ENCODE measurements at places on chromosomes 7 and 10.

DNA sequence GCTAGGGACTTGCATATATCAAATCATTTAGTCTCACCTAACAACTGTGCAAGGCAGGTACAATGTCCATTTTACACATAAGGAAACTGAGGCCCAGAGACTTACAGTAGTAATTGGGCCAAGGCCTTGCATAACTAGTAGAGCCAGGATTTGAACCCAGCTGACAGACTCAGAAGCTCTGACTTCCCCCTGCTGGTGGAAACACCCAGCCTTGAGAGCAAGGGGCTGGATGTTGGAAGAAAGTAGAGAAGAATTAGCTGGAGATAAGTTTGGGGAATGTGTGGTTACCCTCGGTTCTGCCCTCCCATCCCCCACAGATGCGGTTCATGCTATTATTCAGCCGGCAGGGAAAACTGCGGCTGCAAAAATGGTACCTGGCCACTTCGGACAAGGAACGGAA, 2.0 kb downstream of the AP1S1 start:
- DNase-seq: no peak

- no peak for DNase-seq
Measured at GRCh38 chr10:98610836-98611235, 164.1 kb upstream of the HPS1 start.

- DNase-seq: peak; percentile 86
Measured at GRCh38 chr10:119207366-119207666, at the start of gene GRK5. TSS of gene GRK5 (plus strand) at chr10:119207571. CDS start at chr10:119207918, 347 bp downstream.

GRCh38 chr7:90586091-90586490, 10.0 kb upstream of the CDK14 start:
- no peak for DNase-seq

DNA sequence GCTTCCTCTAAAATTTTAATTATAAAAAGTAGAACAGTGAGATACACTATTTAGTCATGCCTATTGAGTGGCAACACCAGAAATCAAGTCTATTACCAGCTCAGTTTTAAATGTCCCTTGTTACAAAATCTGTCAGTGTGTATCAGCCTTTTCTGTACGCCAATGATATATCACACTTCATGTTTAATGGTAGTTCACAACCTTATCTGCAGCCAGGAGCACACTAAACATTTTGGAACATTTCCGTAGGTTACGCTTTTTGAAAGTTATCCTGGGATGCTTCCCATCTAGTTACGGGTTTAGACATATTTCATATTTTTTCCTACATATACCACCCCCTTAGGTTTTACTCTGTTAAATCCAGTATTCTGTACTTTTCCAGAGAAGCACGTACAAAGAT, 5.4 kb downstream of the HNRNPA2B1 start:
- DNase-seq: no peak

GRCh38 chr10:10359263-10359662, 658.4 kb upstream of the CELF2 start:
- DNase-seq: no peak

- DNase-seq: no peak
Measured at GRCh38 chr7:22694597-22695207, 32.3 kb upstream of the IL6 start.

GRCh38 chr10:128657548-128657947, 531.3 kb upstream of the MKI67 start:
- DNase-seq: no peak

- no peak for DNase-seq
Measured at GRCh38 chr7:18384491-18385143, 110.9 kb upstream of the HDAC9 start.

DNA sequence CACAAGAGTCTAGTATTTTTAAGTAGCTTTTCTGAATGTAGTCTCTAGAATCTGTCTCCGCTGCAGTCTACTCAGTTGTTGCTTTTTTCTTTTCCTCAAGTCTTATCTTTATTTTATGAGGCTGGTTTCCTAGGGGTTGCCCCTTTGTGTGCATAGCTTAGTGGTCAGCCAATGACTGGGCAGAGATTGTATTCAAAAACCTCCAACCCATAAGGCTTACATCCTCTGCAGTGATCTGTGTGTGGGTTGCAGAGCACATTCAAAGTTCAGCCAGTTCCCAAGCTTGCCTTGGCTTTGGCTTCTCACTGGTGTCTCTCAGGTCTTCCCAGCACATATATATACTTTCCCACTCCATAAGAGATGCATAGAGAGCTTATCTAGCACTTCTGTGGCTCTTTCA, 160.0 kb upstream of the TCF7L2 start:
- DNase-seq: no peak

GRCh38 chr7:115779561-115779960, 251.0 kb downstream of the TFEC start:
- no peak for DNase-seq

DNA sequence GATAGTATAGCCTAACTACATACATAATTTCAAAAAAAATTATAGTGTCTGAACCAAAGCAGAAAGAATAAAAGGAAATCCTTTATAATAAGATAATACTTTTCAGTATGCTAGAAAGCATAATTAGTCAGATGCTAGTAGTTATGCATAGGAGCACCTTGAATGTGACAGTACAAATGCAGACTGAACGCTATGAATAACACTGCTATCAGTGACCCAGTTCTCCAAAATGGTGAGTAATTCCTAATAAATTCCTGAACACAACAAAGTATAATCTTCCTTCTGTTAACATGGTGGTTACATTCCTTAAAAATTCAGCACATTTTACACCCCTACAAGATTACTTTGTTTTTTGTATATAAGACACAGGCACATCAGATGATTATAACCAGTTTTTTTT, 1.2 kb upstream of the CHPF2 start:
- DNase-seq: no peak

DNA sequence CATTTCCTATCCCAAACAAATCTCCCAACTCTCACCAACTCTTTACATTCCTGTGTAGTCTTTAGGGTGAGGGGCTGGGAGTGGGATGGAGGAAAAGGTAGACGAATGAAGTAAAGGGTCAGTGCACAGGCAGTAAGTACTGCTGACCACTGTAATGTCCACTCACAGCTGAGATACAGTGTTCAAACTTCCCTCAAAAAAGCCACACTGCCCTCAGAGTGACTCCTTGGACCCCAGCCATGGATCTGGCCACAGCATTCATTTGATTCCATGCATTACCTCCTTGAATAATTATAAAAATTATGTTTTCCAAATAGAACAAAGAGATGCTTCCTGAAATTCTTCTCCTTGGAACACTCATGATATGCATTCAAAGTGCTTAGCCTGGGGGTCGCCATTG, 19.8 kb upstream of the HIPK2 start:
- DNase-seq: no peak

- no peak for DNase-seq
Measured at GRCh38 chr7:116738378-116738777, 66.4 kb downstream of the MET start.

GRCh38 chr7:79806161-79806734, 328.4 kb upstream of the GNAI1 start:
- no peak for DNase-seq

DNA sequence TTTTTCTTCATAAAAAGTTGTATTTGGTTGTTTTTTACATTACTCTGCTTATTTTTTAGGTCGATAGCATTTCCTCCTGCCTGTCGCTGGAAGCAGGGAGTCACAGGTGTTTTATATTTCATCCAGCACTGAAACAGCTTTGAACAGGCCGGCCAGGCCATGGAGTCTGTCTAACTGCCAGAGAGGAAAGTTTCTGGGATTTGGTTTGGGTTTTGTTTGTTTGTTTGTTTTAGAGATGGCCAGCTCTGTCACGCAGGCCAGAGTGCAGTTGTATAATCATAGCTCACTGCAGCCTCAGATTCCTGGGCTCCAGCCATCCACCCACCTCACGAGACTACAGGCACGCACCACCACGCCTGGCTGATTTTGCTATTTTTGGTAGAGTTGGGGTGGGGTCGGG, 23.4 kb downstream of the PROSER2 start:
- DNase-seq: no peak

- DNase-seq: no peak
Measured at GRCh38 chr7:18175801-18176450, 148.3 kb upstream of the PRPS1L1 start.

- no peak for DNase-seq
Measured at GRCh38 chr7:150866932-150867564, 14.7 kb downstream of the AOC1 start.

DNA sequence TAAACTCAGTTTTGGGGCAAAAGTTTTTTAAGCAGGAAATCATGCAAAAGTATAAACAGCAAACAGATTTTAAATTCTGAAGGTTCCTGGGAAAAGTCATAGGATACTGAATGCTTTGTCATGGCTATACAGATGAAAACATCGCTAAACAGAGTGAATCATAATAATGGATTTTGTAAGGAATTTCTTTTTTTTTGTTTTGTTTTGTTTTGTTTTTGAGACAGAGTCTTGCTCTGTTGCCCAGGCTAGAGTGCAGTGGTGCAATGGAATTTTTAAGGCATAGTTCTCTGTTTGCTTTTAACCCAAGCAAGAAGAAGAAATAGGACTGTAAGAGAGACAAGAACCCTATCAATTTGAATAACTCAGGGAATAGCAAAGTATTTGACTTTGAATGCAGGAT, 285.3 kb downstream of the NRG3 start:
- no peak for DNase-seq

GRCh38 chr7:127208351-127208750, 44.4 kb downstream of the GRM8 start:
- no peak for DNase-seq

DNA sequence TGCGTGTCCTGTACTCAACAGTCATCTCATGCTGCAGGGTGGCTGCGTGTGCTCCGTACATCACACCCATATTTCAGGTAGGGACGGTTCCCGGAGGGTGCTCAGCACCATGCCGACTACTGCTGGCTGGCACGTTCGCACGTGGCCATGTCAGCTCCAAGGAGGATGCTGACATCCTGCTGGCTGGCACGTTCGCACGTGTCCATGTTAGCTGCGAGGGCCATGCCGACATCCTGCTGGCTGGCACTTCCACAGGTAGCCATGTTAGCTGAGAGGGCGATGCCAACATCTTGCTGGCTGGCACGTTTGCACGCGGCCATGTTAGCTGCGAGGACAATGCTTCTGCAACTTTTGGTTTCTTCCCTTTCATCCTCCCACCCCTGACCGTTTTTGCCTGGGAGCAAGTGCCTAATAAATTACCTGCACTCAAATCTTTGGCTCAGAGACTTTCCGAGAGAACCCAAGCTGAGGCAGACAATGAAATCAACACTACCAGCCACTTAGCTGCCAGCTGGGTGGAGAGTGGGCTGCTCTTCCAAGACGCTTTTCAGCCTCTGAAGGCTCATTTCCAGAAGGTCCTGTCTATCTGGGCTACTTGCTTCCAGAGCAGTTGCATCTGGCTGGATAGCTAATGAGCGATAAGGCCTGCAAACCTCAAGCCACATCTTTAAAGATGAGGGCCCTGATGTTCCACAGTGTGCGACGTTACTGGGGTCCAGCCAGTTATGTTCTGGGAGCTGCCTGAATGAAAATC, 104.6 kb downstream of the WDR37 start:
- DNase-seq: no peak

- DNase-seq: no peak
Measured at GRCh38 chr7:47291461-47292081, 290.3 kb downstream of the TNS3 start.

- DNase-seq: no peak
Measured at GRCh38 chr7:88635149-88635548, 124.4 kb upstream of the ZNF804B start.

GRCh38 chr7:90173127-90173844, 19.0 kb downstream of the STEAP1 start:
- DNase-seq: no peak

DNA sequence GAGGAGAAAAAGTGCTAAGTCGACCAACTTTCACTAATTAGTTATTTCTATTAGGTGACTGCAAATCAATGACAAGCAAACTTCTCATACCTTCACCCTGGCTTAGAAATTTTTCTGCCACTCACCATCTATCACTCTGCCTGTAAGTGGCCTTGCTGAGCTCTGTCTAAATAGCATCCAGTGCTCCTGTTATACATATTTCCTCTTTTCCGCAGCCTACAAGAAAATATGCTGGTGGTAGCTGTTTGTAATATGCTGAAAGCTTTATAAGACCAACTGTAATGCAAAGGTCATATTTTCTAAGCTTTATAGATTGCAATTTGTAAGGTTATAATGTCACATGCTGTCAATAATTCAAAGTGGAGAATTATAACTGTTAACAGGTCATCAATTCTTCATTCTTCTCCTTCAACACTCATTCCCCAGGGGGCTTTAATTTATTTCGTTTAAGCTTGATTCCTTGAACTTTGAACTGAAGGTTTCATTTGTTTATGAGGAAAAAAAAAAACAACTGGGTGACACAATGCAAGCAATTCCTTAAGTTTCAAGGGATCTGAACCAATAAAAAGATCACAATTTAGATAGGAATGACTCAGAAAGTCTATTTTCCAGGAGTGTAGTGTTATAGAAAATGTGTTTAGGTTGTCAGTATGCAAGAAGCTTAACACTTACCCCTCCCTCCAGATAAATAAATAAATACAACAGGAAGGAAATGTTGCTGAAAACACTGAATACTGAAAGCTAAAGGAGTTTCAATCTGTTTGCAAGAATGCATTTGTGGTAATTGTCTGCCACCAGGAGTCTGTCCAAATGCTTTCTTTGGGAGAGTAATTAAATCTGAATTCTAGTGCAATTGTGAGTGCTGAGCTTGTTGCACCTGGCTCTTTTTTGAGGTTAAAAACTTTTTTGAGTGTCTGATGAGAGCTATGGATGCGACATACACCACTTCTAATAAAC, 183.7 kb downstream of the SORCS1 start:
- DNase-seq: no peak

DNA sequence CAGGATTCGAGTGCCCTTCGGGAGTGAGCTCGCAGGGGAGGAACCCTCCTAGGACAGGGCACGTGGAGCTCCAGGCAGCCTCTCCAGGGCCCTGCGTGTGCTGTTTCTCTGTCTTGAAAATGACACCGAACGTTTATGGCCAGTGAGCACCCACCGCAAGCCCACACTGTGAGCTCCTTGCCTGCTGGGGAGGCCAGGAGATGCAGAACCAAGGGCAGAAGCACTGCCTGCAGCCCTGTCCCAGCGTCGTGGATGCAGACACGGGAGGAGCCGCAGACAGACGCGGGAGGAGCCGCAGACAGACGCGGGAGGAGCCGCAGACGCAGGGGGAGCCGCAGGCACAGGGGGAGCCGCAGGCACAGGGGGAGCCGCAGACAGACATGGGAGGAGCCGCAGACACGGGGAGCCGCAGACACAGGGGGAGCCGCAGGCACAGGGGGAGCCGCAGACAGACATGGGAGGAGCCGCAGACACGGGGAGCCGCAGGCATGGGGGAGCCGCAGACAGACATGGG, 314.4 kb downstream of the PTPRN2 start:
- no peak for DNase-seq

DNA sequence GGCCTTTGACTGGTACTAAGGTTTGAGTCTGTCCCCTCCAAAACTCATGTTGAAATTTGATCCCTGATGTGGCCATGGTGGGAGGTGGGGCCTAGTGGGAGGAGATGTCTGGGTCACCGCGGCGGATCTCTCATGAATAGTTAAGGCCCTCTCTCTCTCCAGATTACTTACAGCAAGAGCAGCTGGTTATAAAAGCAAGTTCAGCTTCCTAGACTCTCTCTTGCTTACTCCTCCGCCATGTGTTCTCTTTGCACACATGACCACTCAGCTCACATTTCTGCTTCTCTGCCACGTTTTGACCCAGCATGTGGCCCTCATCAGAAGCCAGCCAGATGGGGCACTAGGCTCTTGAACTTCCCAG, 29.9 kb upstream of the ZMIZ1 start:
- no peak for DNase-seq
